ENCODE measurements at places on chromosomes 5 and 9.

DNA sequence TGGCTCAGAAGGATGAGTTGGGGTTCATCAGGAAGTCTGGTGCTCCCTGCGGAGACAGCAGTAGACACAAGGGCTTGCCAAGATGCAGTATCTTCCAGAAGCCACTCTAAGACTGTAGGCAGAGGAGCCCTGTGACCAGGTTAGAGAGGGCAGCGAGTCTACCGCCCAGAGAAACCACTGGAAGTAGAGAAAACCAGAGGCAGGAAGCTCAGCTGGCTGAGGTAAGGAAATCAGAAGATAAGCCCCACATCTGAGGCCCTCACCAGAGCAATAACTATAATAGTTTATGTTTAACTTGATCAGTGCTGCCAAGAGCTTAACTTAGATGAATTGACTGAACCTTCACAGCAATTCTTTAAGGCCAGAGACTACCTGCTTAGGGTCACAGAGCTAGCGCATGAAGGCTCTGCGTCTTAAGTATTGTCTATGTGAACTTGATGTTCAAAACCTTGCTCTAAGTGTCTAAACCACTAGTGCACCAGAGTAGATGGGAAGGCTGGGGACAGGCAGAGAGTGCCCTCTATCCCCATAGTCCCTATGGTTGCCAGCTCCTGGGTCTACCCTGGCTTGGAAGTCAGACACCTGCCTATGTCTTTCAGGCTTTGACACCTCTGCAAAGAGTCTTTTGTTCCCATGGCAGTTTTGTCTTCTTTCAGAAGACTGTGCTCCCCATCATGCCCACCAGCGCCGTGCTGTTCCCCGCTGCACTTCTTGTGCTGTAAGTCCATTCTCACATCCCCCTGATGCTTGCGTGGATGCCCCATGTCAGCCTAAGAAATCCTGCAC is 228.2 kb upstream of the KLF4 start:
- DNase-seq: no peak

DNA sequence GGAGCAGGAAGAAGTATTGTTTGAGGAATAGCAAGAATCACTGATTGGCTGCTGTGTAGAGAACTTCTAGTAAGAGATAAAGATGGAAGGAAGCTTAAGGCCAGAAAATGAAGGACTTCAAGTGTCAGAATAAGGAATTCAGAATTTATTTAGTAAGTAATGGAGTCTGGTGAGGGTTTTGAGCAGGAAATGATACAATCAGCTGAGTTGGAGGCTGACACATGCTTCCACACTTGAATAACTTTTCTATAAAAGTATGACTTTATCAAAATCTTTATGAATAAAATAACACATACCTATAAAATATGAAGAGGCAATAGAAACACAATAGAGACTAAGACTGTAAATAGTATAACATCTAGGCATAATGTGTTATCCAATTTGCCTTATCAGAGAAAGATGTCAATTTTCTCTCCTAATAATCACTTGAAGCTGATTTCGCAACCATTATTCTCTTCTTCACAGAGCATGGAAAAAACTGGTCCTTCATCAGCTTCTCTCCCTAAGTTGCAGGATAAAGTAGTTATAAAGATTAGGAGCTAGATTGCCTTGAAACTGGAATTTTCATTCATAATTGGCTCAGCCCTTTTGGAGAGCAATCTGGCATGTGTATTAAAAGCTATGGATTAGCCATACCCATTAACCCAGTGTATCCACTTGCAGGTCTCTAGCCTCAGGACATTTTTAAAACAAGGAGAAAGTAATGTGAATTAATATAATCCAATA is 143.4 kb downstream of the ZNF608 start:
- no peak for DNase-seq

DNA sequence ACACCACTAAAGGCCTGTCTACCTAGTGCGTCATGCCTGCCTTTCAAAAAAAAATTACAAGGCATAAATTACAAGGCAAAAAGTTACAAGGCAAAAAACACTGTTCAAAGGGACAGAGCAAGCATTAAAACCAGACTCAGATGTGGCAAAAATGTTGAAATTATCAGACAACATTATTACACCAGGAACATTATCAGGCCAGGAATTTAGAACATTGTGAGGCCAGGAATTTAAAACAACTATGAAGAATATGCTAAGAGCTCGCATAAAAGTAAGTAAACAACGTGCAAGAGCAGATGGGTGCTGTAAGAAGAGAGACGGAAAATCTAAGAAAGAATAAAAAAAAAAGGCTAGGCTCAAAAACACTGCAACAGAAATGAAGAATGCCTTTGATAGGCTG is 18.2 kb upstream of the MLANA start:
- DNase-seq: no peak

GRCh38 chr9:83280268-83280667 is 217.3 kb upstream of the RASEF start:
- no peak for DNase-seq

DNA sequence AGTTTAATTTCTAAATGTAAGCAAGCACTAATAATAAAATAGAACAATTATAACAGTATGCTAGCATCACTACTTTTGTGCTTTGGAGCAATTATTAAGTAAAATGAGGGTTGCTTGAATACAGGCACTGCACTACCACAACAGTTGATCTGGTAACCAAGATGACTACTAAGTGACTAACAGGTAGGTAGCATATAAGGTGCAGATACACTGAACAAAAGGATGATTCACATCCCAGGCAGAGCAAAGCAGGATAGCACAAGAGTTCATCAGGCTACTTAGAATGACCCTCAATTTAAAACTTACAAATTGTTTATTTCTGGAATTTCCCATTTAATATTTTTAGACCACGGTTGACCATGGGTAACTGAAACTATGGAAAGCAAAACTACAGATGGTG is 48.0 kb upstream of the RGS7BP start:
- no peak for DNase-seq

- DNase-seq: no peak
These were observed 90.4 kb downstream of the RIC1 start for GRCh38 chr9:5719100-5719926.

- no peak for DNase-seq
These were observed 42.4 kb upstream of the TJP2 start for GRCh38 chr9:69131682-69132081.

DNA sequence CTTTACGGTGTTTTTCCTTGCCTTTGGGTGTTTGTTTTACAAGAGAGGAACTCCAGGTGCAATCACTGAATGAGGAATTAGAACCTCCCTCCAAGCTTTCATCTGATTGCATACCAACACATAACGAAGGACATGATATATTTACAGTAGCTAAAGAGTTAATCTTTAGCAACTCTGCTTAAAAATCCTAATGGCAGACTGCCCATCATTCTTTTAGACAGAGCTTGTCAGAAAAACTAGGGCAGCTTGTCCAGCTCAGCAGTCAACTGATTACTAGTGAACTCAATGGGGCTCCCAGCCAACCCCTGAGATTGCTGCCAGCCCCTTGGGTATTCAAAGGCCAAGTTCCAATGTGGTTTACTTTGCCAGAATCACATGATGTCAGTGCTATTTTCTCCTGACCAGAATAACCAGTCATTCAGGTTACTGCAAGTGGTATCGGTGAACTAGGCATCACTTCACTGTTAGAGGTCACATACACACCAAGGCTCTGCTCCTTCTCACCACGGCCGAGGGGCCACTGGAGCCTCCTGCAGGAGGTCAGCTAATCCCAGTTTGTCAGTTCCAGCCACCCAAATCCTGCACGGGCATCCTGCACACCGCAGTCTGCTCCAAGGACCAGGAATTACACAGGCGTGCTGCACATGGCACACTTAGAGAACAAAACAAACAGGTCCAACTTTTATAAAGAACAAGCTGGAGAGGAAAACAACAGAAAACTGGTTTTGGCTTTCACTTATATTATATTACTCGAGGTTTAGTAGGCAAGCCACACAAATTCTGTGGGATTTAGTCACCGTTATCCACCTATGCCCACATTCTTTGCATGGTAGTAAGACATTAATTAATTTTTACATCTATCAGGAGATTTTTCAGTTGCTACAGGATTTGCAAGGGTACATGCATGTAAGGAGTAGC is 62.5 kb downstream of the NFIB start:
- DNase-seq: peak; percentile 36

- peak; percentile 17 for DNase-seq
These were observed 100.6 kb upstream of the SELENOP start for GRCh38 chr5:42912184-42912798.

- no peak for DNase-seq
These were observed at the start of gene IFNA13 for GRCh38 chr9:21367957-21368356. Gene IFNA13, minus strand, starts transcription at chr9:21368057. Its CDS starts 47 bp downstream, at chr9:21368010.

DNA sequence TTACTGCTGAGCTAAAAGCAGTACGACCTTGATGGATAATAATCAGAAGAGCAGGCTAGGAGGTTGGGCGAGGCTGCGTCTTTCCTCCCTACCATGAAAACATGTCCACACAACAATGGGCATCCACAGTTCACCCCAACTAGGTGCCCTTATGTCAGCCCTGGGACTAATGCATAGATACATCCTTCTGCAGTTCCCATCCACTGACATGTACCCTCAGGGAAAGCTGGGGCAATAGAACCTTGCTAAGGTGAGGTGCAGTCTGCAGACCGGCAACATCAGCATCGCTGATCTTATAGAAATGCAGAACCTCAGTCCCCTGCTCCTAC is 697 bp upstream of the PRUNE2 start:
- no peak for DNase-seq

DNA sequence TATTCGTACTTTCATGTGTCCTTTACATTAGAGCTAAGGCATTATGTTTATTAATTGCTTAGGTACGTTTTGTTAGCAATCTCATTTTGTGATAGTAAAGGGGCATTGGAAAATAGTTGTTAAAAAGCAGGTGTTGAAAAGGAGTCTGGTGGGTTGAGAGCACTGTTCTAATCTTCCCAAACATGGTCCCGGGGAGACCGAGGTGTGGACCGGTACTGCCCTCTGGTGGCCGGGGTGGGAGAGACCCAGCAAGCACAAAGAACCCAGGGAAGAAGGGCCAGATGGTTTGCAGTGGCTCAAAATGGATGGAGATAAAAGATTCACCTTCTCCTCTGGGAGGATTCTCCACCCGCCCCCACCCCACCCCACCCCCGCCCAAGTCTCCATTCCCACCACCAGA is 26.1 kb downstream of the IDNK start:
- no peak for DNase-seq

- no peak for DNase-seq
These were observed 53.7 kb downstream of the IPO11 start for GRCh38 chr5:62465985-62466925.

DNA sequence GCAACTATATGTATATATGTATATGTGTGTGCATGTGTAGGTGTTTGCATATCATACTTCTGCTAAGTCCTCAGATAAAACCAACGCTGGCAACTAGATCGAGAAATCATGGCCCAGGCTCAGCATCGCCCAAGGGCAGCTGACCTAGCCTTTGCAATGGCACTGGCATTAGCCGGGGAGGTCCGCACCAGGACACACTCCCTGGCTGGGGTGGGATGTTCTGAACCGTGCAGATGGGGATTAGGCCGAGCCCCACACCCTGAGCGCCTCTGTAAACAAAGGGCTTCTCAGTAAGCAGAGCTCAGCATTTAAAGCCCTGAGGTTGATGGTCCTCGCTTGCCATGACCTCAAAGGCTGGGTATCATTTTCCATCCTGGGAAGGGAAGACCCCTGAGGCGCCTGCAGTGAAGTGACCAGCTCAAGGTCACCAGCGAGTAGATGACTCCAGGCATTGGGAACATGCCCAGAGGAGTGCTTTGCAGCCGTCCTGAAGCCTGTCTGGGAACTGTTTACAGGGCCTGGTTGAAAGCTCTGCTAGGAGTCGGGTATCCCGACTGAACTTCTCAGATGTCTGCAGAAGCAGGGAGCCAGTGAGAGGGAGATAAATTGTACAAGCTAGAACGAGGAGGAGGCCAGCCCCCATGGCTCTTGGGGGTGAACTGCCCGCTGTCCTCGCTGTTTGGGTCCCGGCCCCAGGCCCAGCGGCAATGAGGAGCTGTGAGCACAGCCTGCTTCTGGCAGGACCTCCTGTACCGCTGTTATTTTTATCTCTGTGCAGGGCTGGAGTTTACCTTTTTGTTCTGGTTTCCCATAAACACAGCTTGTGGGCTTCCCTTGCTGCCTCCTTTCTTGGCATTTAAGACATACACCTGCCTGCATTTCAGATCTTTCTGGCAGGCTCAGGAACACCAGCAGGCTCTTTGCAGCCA is 18.4 kb downstream of the GADD45G start:
- no peak for DNase-seq

GRCh38 chr9:128208386-128208785 is 5.2 kb downstream of the DNM1 start:
- no peak for DNase-seq

GRCh38 chr5:68077349-68077894 is 138.1 kb upstream of the PIK3R1 start:
- DNase-seq: no peak

DNA sequence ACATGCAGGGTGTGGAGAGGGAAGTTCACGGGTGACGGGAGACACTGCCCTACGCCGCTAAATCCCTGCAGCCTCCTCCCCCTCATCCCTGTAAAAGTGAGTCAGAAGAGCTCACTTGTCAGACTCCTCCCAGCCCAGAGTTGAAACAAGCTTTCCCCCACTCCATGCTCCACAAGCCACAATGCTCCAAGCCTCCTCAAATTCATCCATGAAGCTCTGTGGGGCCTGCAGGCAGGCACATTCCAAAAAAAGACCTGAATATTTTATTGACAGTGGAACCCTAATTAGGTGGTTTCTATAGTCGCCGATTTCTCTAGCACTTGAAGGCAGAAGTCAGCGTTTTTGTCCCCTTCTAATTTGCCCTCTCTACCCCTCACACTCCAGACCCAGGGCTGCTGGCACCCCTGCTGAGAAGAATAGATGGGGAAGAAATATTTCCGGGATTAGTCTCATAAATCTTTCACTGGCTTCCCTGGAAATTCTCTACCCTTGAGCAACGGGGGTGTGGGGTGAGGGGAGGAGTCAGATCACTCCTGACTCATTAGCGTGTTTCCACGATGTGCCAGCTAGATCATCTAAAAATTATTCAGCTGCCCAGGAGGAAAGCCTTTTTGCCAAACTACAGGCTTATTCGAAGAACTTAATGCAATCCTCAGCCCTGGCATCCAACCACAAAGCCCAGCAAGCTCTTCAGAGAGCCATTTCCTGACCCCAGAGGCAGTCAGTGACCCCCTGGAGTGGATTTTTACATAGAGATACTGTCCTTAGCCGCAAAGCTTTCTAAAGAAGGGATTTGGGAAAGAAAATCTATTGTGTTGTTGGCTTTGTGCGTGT is 97.1 kb downstream of the ENC1 start:
- peak; percentile 56 for DNase-seq

DNA sequence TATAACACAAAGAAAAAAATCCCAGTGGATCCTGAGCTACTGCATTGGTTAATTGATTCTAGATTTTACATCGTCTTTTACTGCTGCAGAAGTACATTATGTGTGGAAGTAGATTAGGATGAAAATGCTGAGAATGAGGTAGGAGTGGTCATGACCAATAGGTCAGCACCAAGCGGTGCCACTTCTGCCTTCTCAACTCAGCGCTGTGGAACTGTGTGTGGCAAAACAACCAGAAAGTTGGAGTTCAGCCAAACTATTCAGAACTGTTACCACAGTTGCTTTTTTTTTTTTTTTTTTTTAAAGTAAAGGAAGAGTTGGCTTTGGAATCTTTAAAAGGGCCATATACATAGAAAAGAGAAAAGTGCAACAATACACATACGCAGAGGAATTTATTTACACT is 24.2 kb downstream of the POU5F2 start:
- DNase-seq: no peak
